ENCODE measurements at places on chromosomes 5 and 9.
A peak's percentile ranks its signal among the peaks of the same experiment; 100 is the strongest.

GRCh38 chr5:159545156-159545555 lies 214.9 kb upstream of the IL12B start:
- H3K4me3 ChIP-seq: no peak overlapping the region
- H3K36me3 ChIP-seq: no peaks in the 10 kb centered on the region
- DNase-seq: no peak
- no peaks in the 10 kb centered on the region for H3K27me3 ChIP-seq

GRCh38 chr9:93673021-93673838 lies 96.8 kb downstream of the PHF2 start:
- H3K4me3 ChIP-seq: no peak overlapping the region
- H3K4me1 ChIP-seq: peaks cover 6% of the 10 kb centered on the region
- no peak overlapping the region for H3K27ac ChIP-seq
- H3K27me3 ChIP-seq: no peaks in the 10 kb centered on the region
- DNase-seq: peak; percentile 35
- no peaks in the 10 kb centered on the region for H3K36me3 ChIP-seq

- no peak for DNase-seq
- H3K27ac ChIP-seq: no peak overlapping the region
- no peaks in the 10 kb centered on the region for H3K4me1 ChIP-seq
- H3K27me3 ChIP-seq: no peaks in the 10 kb centered on the region
These were observed 1158.7 kb downstream of the DTWD2 start for GRCh38 chr5:117829646-117830045.

GRCh38 chr9:76338418-76338817 lies 55.8 kb downstream of the RFK start:
- peaks cover 11% of the 10 kb centered on the region for H3K27me3 ChIP-seq
- DNase-seq: no peak
- H3K36me3 ChIP-seq: no peaks in the 10 kb centered on the region
- H3K4me3 ChIP-seq: no peak overlapping the region

GRCh38 chr9:86176468-86176867 lies 77.1 kb upstream of the GOLM1 start:
- no peak overlapping the region for H3K27ac ChIP-seq
- no peaks in the 10 kb centered on the region for H3K36me3 ChIP-seq
- H3K27me3 ChIP-seq: no peaks in the 10 kb centered on the region

GRCh38 chr5:159826351-159827214 lies 89.7 kb upstream of the ADRA1B start:
- H3K27me3 ChIP-seq: no peaks in the 10 kb centered on the region
- H3K4me1 ChIP-seq: no peaks in the 10 kb centered on the region
- peak overlapping the region; percentile 11 for H3K4me3 ChIP-seq

GRCh38 chr5:171623107-171623506 lies 162.5 kb upstream of the SMIM23 start:
- DNase-seq: no peak
- no peaks in the 10 kb centered on the region for H3K36me3 ChIP-seq
- H3K4me3 ChIP-seq: no peak overlapping the region
- no peaks in the 10 kb centered on the region for H3K4me1 ChIP-seq

- H3K4me1 ChIP-seq: peaks cover 88% of the 10 kb centered on the region
- no peak overlapping the region for H3K27ac ChIP-seq
- no peak overlapping the region for H3K4me3 ChIP-seq
- H3K36me3 ChIP-seq: no peaks in the 10 kb centered on the region
- DNase-seq: peak; percentile 20
These were observed 82.9 kb downstream of the ADAMTS2 start for GRCh38 chr5:179262126-179262920.
